ENCODE measurements at places on chromosomes 1 and 21.

DNA sequence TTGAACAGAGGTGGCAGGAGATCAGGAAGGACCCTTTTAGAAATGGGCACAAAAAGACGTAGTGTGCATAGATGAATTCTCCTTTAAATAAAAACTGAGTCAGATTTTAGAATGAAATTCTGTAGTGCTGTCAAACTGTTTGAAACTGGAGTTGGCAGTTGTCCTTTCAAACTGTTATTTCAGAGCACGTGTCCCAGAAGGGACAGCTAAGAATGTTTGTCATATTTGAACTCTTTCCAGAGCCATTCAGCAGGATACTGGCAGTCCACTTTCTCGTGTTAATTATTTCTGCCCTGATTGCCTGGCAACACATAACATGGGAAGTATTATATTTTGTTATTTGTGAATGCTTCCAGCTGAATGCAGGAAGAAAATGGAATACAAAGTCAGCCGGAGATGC, 212.3 kb upstream of the DPYD start:
- H3K4me1 ChIP-seq, result no peaks in the 10 kb centered on the region
- DNase-seq, result no peak

GRCh38 chr1:6207921-6208320, 2.0 kb downstream of the RNF207 start:
- H3K27me3 ChIP-seq, result peaks cover 6% of the 10 kb centered on the region
- no peak overlapping the region for H3K4me3 ChIP-seq
- DNase-seq, result no peak
- H3K27ac ChIP-seq, result no peak overlapping the region
- no peaks in the 10 kb centered on the region for H3K36me3 ChIP-seq

DNA sequence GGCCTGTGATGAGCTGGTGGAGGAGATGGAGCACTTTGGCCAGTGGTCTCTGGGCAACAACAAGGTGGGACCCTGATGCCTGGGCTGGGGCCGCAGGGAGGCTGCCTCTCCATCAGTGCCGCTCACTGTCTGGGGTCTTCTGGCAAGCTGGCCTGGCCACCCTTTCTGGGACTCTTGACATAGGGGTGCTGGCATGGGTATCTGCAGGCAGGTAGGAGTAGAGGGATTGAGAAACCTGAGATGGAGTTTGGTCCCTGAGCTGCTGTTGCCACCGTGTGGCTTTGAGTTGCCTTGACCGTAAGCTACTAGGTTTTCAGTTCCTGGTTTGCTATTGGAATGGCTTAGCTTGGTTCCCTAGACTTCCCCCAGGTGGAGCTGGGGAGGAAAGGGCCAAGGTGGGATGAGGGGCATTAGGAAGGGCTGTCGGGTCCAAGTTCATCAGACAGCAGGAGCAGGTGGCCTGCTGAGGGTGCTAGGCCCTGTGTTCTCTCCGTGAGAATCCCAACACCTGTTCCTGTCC, 13.2 kb upstream of the MFN2 start:
- no peaks in the 10 kb centered on the region for H3K4me1 ChIP-seq
- H3K36me3 ChIP-seq, result peaks cover 10% of the 10 kb centered on the region
- no peak overlapping the region for H3K27ac ChIP-seq

DNA sequence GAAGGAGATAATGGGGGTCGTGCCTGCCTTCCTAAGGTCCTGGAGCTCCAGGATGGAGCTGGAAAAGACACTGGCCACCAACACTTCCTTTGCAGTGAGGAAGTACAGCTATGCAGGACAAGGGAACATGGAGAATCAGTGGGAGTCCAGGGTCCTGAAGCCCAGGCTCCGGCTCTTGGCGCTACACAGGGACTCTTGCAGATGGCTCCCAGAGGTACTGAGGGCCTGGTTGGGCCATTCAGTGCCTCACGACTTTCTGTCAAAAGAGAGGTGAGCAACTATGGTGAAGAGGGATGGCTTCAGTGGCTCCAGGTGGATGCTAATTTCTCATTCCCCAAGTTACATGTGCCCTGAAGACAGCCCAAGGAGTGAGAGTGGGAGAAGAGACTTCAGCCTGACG, 1.8 kb upstream of the ETNK2 start:
- H3K4me3 ChIP-seq, result no peak overlapping the region
- peaks cover 3% of the 10 kb centered on the region for H3K36me3 ChIP-seq
- peaks cover 31% of the 10 kb centered on the region for H3K27me3 ChIP-seq
- DNase-seq, result no peak
- no peak overlapping the region for H3K27ac ChIP-seq

DNA sequence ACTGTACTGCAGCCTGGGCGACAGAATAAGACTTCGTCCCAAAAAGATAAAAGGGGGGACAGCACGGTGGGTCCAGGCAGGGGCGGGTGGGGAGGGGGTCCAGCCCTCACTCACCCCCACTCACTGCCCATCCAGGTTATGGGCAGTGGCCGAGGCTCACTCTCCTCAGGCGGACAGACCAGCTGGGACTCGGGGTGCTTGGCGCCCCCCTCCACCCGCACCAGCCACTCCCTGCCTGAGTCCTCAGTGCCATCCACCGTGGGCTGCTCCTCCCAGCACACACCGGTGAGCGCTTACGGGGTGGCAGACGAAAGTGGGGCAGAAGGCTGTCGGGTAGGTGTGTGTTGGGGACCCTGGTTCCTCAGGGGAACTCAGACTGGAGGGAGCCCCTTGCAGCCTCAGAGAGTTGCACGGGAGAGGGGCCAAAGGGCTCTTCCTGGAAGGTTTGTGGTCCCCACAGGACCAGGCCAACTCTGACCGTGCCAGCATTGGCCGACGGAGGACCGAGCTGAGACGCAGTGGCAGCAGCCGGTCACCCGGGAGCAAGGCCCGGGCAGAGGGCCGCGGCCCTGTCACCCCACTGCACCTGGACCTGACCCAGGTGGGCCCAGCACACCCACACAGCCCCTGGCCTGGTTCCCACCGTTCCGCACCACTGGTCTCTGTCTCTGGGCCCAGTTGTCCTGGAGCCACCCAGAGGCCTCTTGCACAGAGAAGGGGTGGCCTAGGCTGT, 6.6 kb downstream of the PLEKHN1 start:
- H3K27me3 ChIP-seq, result peaks cover 13% of the 10 kb centered on the region
- peaks cover 5% of the 10 kb centered on the region for H3K4me1 ChIP-seq
- H3K4me3 ChIP-seq, result no peak overlapping the region
- H3K27ac ChIP-seq, result no peak overlapping the region

- H3K36me3 ChIP-seq, result no peaks in the 10 kb centered on the region
- H3K27ac ChIP-seq, result no peak overlapping the region
- peaks cover 31% of the 10 kb centered on the region for H3K27me3 ChIP-seq
These were observed 229.6 kb upstream of the C1orf174 start for GRCh38 chr1:4129693-4130092.
